ENCODE measurements at places on chromosomes 6 and 20. TPM values are rescaled to one million over a fixed set of nuclear protein-coding genes. Genes with fewer than 3 reads are reported as not detected.

DNA sequence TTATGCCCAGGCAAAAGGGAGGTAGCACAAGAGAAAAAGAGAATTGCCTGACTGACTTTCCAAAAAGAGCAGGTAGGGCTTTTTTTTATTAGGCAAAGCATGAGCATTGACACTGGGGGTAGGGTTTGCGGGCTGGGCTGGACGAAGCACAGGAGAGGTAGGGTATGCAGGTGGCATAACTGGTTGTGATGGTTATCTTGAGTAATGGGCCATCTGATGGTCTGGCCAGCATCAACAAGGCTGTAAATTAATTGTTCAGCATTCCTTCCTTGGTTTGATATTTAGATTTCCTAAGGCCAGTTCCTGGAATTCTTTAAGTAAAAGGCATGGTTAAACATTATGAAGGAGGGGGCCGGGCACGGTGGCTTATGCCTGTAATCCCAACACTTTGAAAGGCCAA lies 13.9 kb upstream of the BFSP1 start:
- DNase-seq = no peak

DNA sequence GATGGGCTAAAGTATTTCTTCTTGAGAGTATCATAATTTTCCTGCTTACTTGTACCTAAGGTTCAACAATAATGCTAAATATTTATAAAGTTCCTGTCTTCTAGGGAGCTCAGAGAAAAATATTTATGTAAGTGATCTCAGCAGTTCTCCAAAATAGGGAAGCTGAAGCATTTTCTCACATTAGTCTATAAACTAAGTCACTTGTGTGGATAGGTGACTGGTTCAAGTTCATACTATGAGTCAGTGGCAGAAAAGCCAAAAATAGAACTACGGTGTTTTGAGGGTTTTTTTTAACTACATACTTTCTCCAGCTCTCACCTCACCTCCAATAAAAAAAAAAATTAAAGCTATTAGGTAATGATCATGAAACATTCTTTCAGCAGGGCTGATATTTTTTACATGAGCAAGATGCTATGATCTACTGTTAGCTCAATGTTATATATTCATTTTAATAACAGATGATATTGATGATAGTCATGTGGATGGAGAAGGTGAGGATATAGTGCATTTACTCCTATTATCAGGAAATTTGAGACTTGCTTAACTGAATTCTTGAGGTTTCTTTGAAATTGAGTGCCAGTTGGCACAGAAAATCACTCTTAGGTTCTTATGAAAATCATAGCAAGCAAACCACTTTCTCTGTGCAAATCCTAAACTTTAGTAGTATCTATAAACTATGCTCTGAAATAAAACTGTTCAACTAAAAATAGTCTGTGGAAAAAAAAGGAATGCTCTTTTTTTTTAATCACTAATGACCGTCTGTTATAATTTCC lies 4.1 kb upstream of the MOXD1 start:
- DNase-seq = peak; percentile 35

DNA sequence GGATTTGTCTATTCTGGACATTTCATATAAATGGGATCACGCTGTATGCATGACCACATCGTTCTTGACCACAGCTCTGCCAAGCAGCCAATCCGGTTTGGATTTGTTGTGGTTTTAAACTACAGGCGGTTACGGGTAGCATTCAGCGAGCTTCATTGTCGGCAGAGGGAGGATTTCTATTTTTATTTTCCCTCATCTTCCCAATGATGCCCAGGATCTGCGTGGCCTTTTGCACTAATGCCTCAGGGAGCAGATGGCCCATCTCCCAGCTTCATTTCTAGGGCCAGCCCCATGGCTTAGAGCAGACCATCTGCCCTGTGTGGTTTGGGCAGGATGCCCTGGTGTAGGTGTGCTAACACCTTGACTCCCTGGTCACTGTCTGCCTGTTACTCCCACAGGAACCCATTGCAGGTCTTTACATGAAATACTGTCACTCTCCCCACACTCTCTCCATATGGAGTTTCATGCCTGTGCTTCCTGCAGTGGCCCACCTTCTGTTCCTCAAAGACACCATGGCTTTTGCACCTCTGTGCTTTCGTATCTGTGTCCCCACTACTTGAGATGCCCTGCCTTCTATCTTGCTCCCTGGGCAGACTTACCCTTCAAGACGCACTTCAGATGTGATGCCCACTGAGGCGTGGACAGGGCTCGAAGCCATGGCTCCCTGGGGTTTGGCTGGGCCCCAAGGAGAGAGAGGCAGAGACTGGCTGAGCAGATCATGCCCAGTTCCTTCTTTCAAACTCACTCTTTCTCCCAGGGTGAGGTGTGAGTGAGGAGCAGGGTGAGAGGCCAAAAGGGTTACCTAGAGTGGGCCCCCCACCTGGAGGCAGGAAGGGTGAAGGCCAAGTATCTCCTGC lies 26.0 kb downstream of the SDCBP2 start:
- DNase-seq = peak; percentile 94

SRC gene
- 7.8 TPM for total RNA-seq

GRCh38 chr20:3734111-3734843 lies 1.8 kb downstream of the HSPA12B start:
- no peak for DNase-seq

All from LHCN-M2 (cell line).